ENCODE measurements at places on chromosomes 1 and 21. TPM values are rescaled to one million over a fixed set of nuclear protein-coding genes. Genes with fewer than 3 reads are reported as not detected.

The LENEP gene
- total RNA-seq: not detected

The ATP6V0B gene
- total RNA-seq: 131 TPM

The SPRR4 gene
- total RNA-seq: not detected

The CD1E gene
- total RNA-seq: 0.64 TPM

The DPM3 gene
- 69.4 TPM for total RNA-seq

The F11R gene
- total RNA-seq: 48.8 TPM

The CYP4B1 gene
- total RNA-seq: 882 TPM

The GLUL gene
- 2,824 TPM for total RNA-seq

The ZBTB21 gene
- total RNA-seq: 18.1 TPM

The WNT4 gene
- total RNA-seq: 1.6 TPM

The LMOD1 gene
- 87.2 TPM for total RNA-seq

The PKP1 gene
- total RNA-seq: 12.1 TPM

The CDK18 gene
- 9.2 TPM for total RNA-seq

The NUP210L gene
- not detected for total RNA-seq

The CHAF1B gene
- total RNA-seq: 0.64 TPM

The RAB3B gene
- total RNA-seq: 1.3 TPM

The PSMA5 gene
- 23.7 TPM for total RNA-seq

The RNU1-2 gene
- total RNA-seq: under 0.01 TPM

The KRTAP22-2 gene
- total RNA-seq: not detected

The CTSE gene
- total RNA-seq: not detected

The FRRS1 gene
- total RNA-seq: 12.5 TPM

The IGSF3 gene
- 21.6 TPM for total RNA-seq

The PCBP3 gene
- total RNA-seq: 3.4 TPM

The HES3 gene
- total RNA-seq: not detected

The AKR7A3 gene
- 5.1 TPM for total RNA-seq

The UBE2U gene
- not detected for total RNA-seq

The RCSD1 gene
- total RNA-seq: 29.0 TPM

The TSPAN1 gene
- 8.9 TPM for total RNA-seq

The C1QC gene
- total RNA-seq: 76.4 TPM

The CASZ1 gene
- total RNA-seq: 1.1 TPM

The ADGRB2 gene
- total RNA-seq: 1.3 TPM

The NTMT2 gene
- total RNA-seq: not detected

The CAMSAP2 gene
- 38.6 TPM for total RNA-seq

The OR10J1 gene
- not detected for total RNA-seq

The GNAT2 gene
- not detected for total RNA-seq

The HIVEP3 gene
- total RNA-seq: 13.5 TPM

The PROK1 gene
- total RNA-seq: 0.73 TPM

The LCK gene
- total RNA-seq: 2.4 TPM

The KRTAP10-8 gene
- not detected for total RNA-seq

The C1orf87 gene
- total RNA-seq: not detected

The PEAR1 gene
- total RNA-seq: 4.0 TPM

The LHX4 gene
- total RNA-seq: not detected

The AVPR1B gene
- total RNA-seq: not detected

The LIPI gene
- not detected for total RNA-seq

The EYA3 gene
- 12.2 TPM for total RNA-seq

The CDA gene
- total RNA-seq: 1.0 TPM
